ENCODE measurements at places on chromosomes 13 and 19.

- DNase-seq: peak; percentile 59
Observed at GRCh38 chr19:15332311-15332996, at the start of gene BRD4. Gene BRD4 (minus strand): TSS chr19:15332539. CDS start chr19:15273099, 59,440 bp downstream.

GRCh38 chr13:83221256-83221655 is 661.0 kb downstream of the SLITRK1 start:
- no peak for DNase-seq

- DNase-seq: peak; percentile 30
Observed at GRCh38 chr13:43260999-43261398, 237.6 kb downstream of the DNAJC15 start.

GRCh38 chr13:41054919-41055619 is 6.2 kb upstream of the WBP4 start:
- no peak for DNase-seq

- peak; percentile 20 for DNase-seq
Observed at GRCh38 chr13:94020426-94020825, 459.1 kb downstream of the DCT start.

- no peak for DNase-seq
Observed at GRCh38 chr19:39810424-39810823, 23.5 kb downstream of the DYRK1B start.

GRCh38 chr13:30404207-30404606 is 18.1 kb upstream of the UBE2L5 start:
- DNase-seq: no peak

- DNase-seq: no peak
Observed at GRCh38 chr19:48603850-48604249, 2.7 kb upstream of the SPACA4 start.

Data from mesenchymal stem cell (in vitro differentiated cells and primary cell).